ENCODE measurements at places on chromosomes 11 and 22.
A peak's percentile ranks its signal among the peaks of the same experiment; 100 is the strongest.

DNA sequence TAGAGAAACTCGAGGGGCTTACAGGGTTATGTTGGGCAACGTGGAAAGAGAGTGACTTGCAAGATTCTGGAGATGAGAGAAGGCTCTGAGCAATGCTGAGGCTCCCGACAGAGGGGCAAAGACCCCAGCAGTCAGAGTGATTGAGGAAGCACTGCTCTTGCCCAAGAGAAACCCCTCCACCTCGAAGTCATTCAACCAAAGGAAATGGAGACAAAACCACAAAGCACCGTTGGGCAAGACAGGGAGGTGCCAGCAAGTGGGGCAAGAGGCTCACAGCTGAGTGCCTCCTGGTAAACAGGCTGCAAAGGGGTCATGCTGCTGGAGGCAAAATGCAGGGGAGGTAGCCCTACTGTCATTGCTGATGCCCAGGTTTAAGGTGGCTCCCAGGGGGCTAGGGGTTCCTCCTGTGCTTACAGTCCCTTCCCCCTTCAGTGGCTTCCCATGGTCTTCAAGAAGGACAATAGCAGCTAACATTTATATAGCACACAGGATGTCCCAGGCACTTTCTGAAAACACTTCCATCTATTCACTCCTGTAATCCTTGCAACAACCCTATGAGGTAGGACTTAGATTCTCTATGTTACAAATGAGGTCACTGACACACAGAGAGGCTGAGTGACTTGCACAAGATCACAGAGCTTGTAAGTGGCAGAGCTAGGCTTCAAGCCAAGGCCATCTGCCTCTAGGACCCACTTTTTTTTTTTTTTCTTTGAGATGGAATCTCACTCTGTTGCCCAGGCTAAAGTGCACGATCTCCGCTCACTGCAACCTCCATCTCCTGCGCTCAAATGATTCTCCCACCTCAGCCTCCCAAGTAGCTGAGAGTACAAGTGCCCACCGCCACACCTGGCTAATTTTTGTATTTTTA lies 18.1 kb upstream of the MYH9 start:
- peak; percentile 56 for DNase-seq

GRCh38 chr22:35021161-35021560 lies 44.8 kb upstream of the ISX start:
- DNase-seq, result no peak

DNA sequence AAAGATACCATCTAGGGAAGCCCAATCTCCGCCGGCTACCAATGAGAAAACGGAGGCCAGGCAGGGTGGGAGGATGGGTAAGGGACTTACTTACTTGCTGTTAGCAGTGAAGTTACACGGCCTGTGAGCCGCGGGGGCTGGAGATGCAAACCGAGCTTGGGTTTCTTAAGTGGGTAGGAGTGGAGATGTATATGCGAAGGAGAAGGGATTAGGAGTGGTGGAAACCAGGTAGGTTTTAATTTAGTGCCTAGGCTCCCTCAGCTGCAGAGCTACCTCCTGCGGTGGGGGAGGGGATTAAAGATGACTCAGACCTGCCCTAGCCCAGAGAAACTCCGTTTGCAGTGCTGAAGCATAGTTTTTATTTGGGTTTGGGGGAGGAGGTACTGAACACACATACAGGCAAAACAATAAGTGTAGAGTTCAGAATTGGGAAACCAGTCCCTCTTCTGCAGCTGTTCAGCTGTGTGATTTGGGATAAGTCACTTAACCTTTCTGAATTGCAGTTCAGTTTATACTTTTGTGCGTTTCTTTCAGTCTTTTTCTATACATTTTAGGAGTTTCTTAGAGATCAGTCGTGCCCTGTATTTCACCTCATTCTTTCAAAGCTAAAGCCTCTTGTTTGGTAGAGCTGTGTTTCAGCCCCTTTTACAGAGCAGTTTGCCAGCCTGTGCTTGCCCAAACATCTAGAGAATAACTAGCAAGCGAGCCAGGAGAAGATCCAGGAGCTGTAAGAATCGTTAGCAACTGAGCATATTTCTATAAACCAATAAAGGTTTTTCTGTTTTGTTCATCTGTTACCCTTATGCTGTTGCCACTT lies 596 bp upstream of the TNRC6B start:
- DNase-seq, result peak; percentile 76

GRCh38 chr11:121458551-121458950 lies 5.8 kb upstream of the SORL1-AS1 start:
- DNase-seq, result no peak

DNA sequence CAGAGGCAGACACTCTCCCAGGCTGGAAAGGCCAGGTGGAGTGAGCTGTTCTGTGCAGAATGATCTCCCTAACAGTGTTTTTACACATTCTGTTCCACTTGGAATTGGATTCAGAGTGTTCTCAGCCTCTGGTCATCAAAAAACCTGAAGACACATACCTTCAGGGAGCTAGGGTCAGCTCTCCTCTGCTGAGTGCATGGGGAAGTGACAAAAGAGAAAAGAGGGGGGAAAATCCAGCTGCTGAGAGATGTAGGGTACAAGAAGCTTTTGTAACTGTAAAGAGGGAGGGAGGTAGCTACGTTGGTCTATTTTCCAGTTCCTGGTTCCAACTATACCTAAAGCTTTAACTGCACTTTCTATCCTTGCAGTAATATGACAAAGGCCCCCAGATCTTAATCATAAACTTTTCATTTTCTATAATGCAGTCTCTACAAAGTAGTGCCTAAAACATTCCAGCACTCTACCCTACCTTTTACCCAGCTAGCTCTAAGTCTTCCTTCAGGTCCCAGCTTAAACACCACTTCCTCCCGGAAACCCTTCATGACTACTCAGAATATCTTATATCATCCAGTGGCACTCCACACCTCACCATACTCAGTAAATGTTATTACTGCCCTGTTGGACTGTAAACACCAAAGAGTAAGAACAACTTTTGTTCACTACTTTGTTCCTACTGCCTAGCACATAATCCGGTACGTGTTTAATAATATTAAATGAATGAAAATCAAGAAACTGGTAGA lies 9.2 kb downstream of the MAPK1 start:
- DNase-seq, result no peak

DNA sequence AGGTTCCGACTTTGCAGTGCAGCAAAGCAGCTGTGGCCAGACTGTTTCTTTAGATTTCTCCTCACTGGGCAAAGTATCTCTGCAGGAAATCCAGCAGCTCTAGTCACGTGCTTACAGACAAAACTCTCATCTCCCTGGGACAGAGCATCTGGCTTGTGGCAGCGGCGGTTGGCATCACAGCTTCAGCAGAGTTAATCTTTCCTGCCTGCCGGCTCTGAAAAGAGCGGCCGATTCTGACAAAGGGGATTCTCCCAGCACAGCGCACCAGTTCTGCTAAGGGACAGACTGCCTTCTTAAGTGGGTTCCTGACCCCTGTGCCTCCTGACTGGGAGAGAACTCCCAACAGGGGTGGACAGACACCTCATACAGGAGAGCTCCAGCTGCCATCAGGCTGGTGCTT lies 1357.3 kb upstream of the TENM4 start:
- DNase-seq, result no peak

- DNase-seq, result no peak
Measured at GRCh38 chr11:57255618-57256017, 18.6 kb upstream of the APLNR start.

DNA sequence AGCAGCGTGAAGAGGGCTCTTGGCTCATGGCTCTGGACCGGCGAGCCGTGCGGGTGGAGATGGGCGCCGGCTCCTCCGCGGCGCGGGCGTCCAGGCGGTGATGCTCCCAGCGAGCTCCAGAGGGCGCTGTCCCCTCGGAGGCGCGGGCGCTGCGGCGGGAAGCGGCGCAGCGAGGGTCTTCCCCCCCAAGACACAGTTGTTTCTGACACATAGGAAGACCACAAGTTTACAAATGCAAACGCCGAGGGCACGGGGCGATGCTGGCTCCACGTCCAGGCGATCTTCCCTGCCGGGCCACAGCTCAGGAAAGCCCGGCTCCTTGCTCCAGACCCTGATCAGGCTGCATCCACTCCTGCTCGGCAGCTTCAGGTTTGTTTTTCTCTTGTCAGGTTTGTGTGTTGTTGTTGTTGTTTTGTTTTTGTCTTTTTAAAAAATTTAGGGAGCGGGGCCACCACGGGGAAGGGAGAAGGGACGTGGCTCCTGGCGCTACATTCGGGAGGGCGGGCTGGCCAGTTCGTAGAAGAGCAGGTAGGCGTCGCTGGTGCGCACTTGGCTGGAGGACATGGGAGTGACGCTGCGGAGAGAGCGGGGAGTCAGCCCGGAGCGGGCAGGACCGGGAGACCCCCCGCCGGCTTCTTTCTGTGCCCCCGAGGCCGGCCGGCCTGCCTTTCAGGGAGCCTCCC lies 10.0 kb upstream of the MFRP start:
- DNase-seq, result peak; percentile 83

Measured in stimulated activated naive CD8-positive, alpha-beta T cell treated with anti-CD3 and anti-CD28 coated beads, Interleukin-15, Interleukin-2, amounts not matched to agents 100 U/mL and 50 U/mL, for 24 hours (primary cell).